Stimulated activated CD4-positive, alpha-beta T cell treated with anti-CD3 and anti-CD28 coated beads, Interleukin-4, amount 100 ng/mL, for 4 hours (primary cell): ENCODE measurements at places on chromosomes 2 and 18.

DNA sequence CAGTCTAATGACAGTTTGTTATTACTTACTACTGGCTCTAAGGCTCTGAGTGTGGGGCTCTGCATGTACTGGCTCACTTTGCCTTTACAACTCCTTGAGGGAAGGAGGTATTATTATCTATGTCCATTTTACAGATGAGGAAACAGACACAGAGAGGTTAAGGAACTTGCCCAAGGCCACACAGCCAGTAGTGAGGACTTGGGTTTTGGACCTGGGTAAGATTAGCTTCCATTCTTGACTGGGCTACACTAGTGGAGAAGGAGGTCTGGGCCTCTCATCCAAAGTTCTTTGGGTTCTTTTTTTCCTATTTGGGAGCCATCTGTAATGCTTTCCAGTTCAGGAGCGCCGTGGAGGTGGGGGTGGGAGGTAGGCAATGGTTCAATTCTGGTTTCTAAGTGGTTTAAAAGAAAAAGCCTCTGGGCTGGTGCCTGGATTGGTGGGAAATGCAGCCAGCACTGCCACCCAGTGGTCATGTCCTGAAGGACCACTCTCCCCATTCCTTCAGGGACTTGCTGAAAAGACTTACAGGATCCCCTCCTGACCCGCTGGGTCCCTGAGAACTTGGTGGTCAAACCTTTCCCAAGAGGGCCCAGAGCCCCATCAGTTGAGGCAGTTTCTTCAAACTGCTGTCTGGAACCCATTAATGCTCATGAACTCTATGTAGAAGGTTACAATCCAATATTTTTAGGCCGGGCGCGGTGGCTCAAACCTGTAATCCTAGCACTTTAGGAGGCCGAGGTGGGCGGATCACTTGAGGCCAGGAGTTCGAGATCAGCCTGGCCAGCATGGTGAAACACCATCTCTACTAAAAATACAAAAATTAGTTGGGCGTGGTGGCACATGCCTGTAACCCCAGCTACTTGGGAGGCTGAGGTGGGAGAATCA lies 38.6 kb upstream of the NOTO start:
- DNase-seq, result peak; percentile 51

DNA sequence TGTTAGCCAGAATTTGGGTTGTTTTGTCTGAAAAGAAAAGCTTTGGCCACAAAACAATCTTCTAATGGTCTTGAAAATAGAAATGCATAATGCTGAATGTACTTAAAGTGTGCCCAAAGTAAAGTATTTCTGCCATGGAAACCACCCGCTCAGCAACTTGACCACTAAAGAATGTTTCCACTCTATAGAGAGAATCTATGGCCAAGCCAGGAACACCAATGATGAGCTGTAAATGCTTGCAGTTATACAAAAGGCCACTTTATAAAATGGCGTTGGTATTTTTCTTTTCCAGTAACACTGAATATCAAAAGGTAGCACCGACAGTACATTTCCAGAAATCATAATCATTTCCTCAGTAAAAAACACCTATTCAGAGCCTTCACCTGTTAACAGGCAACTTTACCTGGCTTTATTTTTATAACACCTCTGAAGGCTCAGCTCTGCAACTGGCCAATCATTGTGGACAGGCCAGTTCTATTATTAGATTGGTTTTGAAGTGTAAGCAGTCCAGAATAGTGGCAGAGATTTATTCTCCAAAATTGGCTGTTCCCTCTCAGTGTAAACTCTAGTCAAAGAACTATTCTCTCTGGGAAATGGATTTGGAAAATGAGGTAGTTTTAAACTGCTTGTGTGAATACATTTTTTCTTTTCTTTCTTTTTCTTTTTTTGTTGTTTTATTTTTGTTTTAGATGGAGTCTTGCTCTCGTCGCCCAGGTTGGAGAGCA lies 36.1 kb downstream of the SLC40A1 start:
- DNase-seq, result no peak

GRCh38 chr2:198314559-198315153 lies 510.3 kb downstream of the PLCL1 start:
- no peak for DNase-seq

DNA sequence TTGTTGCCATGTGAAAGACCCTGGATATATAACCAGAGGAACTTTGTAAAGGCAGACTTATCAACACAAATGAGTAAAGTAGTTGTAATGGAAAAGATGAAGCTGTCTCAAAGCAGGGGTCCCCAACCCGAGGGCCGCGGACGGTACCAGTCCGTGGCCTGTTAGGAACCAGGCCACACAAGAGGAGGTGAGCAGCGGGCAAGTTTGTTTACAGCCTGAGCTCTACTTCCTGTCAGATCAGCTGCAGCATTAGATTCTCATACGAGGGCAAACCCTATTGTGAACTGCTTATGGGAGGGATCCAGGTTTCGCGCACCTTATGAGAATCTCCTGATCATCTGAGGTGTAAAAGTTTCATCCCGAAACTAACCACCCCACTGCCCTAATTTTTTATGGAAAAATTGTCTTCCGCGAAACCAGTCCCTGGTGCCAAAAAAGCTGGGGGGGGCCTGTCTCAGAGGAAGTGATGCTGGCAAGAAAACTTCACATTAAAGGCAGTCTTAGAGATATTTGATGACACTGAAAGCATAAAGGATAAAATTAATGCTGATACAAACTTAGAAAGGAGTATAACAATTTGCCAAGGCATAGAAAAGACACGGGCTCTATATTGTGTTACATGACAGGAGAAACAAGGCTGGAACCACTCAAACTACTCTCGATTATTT lies 57.5 kb upstream of the MSTN start:
- no peak for DNase-seq

DNA sequence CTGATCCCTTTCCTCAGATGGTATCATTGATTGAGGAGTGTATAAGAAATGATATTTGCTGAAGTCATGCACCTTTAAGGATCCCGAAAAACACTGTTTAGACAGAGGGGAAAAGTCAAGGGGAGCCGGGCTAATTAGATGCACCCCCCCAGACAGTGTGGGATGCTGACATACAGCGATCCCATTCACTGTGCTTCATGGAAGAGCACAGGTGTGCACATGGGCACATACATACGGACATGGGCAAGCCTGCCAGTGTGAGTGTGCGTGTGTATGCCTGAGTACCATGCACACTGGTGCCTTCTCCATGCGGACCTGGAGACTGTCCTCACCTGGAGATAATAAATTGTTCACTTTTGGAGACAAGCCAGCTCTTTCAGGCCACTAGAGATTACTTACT lies 22.6 kb downstream of the MEIS1 start:
- no peak for DNase-seq

- no peak for DNase-seq
Observed at GRCh38 chr2:98541489-98541888, 66.8 kb downstream of the COA5 start.

GRCh38 chr2:192072778-192073177 lies 122.0 kb downstream of the TMEFF2 start:
- no peak for DNase-seq

- DNase-seq, result no peak
Observed at GRCh38 chr2:173441222-173441621, 86.5 kb downstream of the CDCA7 start.

DNA sequence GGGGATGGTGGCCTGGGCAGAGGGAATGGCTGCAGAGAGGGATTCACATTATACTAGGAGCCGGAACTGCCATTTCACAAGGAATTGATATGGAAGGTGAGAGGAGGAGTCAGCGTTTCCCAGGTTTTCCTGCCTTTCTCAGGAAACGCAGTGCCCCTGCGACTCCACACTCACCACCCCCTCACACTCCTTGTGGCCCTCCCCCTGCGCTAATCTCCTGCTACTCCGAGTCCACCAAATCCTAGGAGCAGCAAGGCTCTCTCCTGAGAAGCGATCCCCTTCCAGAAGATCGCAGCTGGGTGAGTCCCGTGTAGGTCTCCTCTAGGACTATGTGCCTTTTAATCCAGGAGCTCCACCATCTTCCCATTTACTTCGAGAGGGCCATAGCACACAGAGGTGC lies 140.6 kb downstream of the VAPA start:
- DNase-seq, result no peak

DNA sequence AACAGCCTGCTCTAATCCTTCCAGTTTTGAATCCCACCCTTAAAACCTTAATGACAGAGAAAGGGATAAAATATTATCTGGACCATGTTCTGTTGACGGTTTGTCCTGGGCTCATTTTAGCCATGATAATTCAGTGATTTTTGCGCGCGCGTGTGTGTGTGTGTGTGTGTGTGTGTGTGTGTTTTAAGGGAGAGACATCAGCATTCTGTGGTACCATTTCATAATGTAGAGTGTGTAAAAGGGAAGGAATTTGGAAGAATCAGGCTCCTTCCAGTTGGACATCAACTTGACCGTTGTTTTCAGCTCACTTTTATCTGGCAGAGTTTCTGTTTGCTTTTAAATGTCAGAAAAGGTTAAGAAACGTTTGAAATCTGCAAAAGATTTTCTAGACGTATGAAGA lies 535.5 kb downstream of the TNS1 start:
- no peak for DNase-seq

DNA sequence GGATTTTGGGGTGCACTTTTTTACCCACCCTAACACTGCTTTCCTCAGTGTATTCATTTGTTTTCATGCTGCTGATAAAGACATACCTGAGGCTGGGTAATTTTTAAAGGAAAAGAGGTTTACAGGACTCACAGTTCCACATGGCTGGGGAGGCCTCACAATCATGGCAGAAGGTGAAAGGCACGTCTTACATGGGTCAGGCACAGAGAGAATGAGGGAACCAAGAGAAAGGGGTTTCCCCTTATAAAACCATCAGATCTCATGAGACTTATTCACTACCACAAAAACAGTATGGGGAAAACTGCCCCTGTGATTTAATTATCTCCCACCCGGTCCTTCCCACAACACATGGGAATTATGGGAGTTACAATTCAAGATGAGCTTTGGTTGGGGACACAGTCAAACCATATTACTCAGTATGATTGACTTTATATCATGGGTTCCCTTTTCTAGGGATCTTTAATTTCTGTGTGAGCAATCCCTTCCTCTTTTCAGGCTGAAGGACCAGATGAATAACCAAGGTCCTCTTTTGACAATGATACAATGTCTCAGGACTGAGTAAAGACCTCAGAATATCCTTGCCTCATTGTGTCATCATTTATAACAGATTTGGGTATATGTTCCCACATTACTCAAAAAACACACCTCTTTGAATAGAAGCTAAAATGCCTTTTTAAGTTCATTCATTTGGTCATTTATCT lies 100.1 kb upstream of the TRIB2 start:
- DNase-seq, result no peak

- DNase-seq, result no peak
Observed at GRCh38 chr2:204370172-204370718, 175.0 kb upstream of the PARD3B start.

- no peak for DNase-seq
Observed at GRCh38 chr2:106201661-106202060, 7.6 kb upstream of the UXS1 start.

DNA sequence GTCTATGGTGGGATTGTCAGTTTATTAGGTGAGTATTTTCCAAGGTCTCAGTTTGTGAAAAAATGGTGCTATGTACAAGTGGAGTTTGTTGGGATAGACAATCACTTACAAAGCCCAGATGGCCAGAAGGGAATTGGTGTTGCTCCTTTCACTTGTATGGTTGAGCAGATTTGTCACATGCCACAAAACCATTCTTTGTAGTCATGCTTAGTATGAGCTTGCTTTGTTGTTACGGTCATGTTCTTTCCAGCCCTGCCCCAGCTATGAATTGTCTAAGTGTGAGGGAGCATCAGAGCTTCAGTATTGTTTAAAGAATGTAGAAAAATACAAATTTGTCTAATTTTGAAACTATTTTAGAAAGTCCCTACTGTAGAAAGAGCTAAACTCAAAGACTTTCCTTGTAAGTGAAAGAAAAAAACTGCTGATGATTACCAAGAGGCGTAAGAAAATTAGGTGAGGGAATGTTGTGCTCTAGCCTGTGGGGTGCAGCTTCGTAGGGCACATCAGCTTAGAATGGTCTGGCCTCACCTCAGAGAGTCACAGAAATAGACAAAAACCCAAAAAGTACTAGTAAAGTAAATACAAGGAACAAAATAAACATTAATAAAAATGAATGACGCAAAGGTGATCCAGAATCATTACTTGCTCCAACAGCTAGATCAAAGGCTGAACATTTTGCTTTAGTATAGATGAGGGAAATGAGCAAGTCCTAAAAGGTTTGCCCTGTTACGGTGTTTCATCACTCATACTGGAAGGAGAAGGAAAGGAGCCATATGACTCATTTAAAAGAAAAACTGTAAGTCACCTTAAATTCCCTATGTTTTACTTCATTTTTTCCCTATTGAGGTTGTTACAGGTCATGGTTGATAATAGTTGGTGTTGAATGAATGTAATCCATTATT lies 9.2 kb downstream of the TGIF1 start:
- no peak for DNase-seq

DNA sequence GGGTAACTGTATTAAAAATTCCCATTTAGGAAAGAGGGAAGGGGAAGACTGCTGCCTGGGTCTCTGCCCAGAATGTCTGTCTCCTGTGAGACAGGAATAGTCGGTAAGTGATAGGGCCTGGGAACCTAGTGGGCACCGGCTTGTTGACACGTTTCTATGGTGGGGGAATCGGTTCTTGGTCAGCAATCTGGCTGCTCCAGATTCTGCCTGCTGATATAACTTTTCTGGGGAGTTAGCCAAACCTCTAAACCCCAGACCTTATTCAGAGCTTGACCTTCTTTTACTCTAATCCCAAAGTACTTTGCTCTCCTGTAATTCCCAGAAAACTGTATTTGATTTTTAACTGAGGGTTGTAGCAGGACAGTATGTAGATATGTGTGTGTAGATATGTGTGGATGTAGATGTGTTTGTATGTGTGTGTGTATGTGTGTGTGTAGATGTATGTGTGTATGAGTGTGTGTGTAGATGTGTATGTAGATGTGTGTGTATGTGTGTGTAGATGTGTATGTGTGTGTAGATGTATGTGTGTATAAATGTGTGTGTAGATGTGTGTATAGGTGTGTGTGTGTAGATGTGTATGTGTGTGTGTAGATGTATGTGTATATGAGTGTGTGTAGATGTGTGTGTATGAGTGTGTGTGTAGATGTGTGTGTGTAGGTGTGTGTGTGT lies 61.8 kb upstream of the TXNDC2 start:
- DNase-seq, result no peak

DNA sequence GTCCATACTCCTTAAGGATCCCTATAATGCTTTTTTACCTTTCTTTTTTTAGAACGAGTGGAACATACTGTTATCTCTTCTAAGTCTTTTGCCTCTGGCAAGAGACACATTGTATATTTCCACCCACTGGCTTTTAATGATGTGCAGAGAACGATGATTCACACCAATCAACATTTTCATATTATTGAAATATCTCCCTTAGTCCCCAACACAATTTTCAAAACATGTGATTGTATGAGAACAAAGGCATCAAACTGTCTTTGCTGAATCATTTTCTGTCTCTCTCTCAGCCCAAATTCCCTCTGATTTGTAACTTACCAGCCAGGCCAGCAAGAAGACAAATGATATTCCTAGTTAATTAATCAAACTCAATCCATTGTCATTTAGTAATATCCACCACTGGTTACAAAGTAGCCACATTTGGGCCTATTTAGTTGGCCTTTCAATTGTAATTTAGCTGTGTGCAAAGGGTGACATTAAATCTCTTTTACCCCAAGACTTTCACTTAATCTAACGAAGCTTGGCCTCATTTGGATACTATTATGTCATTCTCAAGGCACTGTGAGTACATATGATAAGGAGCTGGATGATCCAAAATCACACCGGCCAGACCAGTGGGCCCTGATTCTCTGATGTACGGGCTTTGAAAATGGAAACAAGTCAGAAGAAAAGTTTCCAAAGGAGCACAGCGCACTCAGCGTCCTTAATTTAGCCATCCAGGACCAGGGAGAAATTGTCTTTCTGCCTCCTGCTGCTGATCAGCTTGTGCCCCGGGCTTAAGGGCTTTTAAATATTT lies 185.1 kb downstream of the SCG2 start:
- DNase-seq, result no peak
